Thoracic aorta (tissue), 2 donors: ENCODE measurements at places on chromosomes 2 and 18. TPM values are rescaled to one million over a fixed set of nuclear protein-coding genes. Genes with fewer than 3 reads are reported as not detected.

Gene POTEI
- not detected for total RNA-seq

Gene DCDC2C
- 13.1 TPM for total RNA-seq

Gene PFN4
- total RNA-seq: not detected

DNA sequence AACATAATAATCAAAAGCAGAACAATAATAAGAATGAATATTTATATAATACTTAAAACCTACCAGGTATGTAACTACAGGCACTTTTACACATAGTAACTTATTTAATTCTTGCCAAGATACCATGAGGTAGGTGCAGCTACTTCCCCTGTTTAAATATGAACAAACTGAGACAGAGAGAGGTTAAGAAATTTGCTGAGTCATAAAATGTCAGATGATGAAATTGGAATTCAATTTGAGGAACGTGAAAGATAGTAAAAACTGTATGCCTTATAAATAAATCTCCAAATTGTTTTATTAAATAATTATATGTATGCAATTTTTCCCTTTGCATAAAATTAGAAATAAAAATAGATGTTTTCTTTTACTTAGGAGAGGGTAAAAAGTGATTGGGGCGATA, 1103.3 kb upstream of the NRXN1 start:
- no peak for DNase-seq

GRCh38 chr2:18959952-18960717, 370.8 kb upstream of the NT5C1B start:
- no peak for DNase-seq

DNA sequence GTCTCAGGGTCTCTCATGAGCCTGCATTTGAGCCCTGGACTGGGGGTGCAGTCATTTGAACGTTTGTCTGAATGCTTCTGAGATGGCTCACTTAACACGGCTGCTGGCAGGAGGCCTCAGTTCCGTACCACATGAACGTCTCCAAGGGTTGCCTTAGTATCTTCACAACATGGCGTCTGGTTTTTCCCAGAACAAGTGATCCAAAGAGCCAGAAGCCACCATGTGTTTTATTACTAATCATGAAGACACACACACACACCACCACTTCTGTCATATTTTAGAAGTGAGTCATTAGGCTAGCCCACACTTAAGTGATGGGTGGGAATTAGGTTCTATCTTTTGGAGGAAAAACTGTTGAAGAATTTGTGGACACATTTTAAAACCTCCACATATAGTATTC, 15.0 kb upstream of the MYO1B start:
- DNase-seq: no peak

- DNase-seq: no peak
Measured at GRCh38 chr2:182259629-182260150, 167.1 kb downstream of the PDE1A start.

DNA sequence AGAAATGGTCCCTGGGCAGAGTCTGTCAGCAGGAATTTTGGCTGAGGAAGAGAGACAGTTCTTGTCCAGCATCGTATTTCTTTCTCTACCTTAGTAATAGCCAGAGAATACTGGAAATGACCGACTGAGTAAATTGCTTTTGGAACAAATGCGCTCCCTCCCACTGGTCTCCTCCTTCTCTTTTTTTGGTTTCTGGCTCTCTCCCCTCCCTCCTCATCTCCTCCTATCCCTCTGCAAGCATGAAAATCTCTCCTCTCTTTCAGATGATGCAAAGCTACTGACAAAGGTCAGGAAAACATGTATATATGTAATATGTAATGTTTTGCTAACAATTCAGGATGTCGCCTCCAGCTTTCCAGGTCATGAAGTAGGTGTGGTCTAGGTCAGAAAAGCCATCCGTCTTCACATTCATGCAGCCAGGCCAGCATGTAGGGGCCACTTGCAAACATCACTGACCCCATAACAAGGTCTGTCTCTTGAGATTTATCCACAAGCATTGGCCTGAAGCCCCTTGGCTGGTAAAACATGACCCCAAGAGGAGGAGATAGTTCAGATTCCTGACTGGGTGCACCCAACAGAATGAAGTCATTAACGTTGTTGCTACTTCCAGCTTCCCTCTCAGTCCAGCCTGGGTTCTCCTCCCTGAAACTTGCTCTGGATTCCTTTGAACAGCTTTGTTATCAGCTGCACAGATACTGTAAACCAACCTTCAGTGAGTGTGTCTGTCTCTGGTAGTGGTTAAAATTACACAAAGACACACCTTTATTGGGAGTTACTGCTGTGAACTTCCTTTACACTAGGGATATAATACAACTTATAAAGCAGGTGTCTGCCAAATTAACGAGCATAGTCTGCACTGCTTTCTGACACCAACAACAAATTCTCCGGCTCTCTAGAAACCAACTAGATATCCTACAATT, 864.4 kb upstream of the KLHL29 start:
- DNase-seq: no peak

GRCh38 chr18:54134053-54134452, 90.4 kb downstream of the MBD2 start:
- no peak for DNase-seq

DNA sequence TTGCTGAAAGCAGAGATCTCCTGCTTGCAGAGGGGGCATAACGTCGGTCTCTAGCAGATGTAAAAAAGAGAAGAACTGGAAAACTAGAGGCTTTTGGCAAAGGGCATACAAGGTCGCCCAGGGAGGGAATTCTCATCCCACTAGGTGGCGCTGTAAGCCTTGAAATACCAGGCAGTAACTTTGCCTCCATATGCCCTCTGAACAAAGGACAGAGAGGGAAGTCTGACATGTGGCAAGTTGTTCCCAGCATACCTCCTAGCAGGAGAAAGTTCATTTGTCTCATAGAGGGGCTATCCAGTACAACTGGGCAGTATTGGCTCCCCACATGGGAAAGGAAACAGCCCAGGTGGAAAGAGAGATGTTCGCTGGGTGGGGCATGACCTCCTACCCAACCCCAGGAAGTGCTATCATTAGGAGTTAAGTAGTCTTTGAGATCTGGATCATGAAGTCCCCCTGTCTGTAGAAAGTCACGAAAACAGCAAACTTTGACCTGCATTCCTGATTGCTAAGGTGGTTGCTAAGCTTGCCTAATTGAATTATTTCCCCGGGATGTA, 39.9 kb downstream of the STK17B start:
- DNase-seq: no peak
